ENCODE measurements at places on chromosomes 4 and X.
A peak's percentile ranks its signal among the peaks of the same experiment; 100 is the strongest.

- DNase-seq, result no peak
Observed at GRCh38 chr4:116949856-116950255, 135.5 kb downstream of the TRAM1L1 start.

GRCh38 chrX:74015379-74016019 lies 288.5 kb upstream of the ZCCHC13 start:
- peak; percentile 89 for DNase-seq

DNA sequence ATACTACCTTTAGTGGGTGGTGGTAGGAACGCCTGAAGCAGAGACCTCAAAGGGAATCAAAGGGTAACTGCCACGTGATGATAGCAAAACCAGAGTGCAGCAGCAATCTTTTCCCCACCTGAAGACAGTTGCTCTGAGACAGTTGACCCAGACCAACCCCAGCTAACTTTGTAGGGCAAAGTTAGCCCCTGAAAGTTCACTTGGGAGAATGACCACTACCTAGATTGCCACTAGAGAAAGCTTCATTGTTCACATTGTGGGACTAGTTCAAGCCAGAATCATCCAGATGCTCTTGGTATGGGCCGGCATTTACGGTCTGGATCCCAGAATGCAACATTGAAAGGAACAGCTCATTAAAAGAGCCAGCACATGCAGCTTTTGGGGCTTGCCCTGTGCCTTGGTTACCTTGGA lies 4.1 kb downstream of the SEPTIN6 start:
- no peak for DNase-seq

DNA sequence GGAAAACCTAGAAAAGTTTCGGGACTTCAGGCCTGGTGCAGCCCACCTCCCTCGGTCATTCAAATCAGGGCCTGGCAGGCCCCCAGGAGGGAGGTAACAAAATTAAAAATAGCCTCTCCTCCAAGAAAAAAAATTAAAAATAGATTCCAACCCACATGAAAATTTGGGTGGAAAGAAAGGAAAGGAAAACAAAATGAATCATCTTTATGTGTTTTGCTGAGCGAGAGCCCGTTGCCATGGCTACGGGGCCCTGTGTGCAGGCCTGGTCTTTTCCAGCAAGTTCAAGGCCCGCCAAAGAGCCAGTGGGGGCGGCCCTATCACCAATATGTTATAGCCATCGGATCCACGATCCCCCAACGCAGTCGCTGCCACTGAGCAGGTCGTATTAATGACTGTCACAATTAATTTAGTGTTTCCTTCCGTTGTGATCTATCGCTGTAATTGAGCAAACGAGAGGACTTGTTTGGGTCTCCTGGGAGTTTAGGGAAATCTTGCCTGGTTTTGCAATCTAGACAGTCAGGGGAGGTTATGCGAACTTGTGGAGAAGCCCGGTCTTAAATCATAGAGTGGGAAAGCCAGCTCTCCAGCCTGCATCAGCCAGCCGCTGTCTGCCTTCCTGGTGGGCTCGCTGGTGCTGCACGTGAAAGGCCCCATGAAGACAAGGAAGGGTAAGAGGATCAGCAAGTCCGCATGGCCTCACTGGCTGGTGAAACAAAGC lies 452.4 kb downstream of the BCOR start:
- DNase-seq, result peak; percentile 12

DNA sequence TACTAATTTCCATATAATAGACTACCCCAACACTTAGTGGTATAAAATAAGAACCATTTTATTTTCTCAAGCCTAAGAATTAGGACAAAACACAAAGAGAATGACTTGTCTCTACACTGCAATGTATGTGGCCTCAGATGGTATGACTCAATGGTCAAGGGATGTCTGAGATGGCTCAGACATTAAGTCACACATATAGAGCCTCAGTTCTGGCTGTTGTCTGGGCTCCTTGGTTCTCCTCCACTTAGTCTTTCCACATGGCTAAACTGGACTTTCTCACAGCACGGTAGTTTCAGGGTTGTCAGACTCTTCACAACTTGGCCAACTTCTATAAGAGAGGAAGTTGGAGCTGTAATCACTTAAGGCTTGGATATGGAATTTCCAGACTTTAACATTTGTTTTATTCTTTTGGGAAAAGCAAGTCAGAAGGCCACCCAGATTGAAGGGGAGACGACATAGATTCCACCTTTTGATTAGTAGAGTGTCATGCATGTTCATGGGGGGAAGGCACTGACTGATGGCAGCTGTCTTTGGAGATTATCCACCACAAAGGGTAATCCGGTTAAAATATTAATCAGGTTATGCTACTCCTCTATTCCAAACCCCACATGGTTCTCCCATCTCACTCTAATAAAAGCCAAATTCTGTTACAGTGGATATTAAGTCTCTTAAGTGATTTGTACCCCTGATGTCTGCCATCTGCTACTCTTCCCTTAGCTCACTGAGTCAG lies 9.4 kb downstream of the IL15 start:
- no peak for DNase-seq

GRCh38 chrX:35665311-35665710 lies 132.8 kb upstream of the MAGEB16 start:
- DNase-seq, result no peak

DNA sequence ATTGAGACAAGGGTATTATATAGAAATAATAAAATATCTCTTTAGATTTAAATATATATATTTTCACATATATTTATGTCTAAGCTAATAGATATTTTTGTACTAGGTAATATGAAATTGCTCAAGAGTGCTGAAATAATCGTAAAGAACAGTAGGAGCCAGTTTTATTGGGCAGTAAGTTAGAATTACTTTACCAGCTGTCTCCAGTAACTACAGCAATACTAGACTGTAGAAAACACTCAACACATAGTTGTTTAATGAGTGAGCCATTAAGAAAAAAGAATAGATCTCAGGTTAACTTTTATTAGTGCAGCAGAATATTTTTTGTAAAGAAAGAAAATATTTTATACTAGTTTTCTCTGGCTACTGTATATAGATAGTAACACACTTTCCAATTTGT lies 715.2 kb downstream of the TRIML1 start:
- DNase-seq, result no peak

- no peak for DNase-seq
Observed at GRCh38 chr4:128636906-128637305, 172.6 kb upstream of the JADE1 start.

DNA sequence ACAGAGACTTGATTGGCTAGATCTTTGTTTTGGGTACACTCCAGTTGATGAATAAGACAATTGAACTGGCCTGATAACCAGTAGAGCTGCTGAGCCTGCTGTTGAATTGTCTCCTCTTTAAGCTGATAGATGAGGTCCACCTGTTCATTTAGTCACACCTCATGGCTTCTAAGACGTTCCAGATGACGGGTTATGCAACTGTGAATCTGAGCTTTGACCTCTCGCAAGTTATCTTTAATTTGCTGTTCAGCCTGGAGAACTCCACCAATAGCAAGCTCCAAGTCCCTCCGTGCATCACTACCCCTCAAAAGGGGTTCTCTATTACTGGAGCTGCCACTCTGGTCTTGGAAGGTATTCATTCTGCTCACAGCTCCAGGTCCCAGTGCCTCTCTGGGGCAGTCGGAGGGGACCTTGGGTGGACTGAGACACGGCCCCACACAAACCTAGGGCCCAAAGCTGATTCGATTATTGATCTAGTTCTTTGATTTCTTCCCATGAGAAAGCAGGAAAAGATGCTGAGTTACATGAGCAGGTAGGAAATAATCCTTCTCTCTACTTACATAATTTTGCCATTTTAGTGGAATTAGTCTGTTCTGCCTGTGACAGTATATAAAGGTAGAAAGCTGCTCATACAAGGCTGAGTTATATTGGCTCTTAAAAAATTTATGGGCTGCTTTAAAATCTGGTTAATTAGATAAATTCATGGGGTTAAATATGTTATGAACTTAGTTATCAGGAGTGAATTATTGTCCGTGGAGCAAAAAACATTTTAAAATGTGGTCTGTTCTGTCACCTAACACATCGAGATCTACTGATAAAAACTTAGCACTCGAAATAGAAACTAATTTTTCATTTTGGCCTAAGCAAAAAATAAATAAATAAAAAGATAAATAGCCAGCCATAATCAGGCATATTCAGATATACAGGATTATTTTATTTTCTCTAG lies 6.8 kb downstream of the MMAA start:
- DNase-seq, result no peak

DNA sequence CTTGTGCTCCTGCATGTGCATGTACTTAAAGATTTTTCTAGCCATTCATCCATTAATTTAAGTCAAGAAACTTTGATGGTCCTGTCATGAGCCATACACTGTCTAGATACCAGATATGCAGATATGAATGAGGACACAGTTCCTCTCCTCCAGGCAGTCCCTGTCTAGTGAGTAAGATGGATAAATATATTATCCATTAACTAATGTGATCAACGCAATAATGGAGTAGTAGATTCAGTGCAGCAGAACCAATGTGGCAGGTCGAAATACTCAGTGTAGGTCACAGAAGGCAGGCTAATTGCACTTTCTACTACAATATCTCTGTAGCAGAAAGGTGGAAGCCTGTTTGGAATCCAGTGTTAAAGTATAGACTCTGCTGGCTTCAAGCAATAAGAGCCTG lies 112.5 kb downstream of the PCDH7 start:
- DNase-seq, result no peak

DNA sequence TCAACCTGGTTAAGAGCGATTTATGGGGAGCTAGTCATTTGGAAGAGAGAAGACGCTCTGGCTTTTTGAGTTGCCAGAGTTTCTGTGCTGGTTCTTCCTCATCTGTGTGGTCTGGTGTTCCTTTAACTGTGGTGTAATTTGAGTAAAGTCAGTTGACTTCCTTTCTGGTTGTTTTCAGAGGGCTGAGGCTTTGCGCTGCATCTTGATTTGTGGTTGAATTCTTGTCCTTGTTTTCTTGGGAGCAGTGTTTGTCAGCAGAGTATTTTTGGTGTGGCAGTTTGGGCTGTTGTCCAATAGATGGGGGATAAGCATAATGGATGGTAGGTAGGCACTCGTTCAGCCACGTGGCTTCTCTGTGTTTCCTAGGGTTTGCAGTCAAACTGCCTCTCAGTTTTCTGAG lies 2143.2 kb upstream of the TENM3 start:
- DNase-seq, result peak; percentile 75

DNA sequence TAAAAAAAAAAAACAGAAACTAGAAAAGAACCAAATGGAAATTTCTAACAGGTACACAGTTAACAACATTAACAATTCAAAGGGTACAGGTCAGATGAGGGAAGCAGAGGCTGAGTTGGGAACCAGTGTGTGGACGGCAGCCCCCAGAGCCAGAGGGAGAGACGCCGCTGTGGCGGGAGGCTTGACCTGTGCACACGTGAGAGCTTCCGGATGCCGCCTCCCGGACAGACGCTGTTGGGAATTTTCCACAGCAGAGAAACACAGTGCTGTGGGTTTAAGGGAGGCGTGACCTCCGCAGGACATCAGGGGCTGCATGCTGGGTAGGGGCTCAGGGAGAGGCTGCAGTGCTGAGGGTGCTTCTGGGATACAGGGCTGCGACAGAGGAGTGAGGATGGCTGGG lies 22.2 kb downstream of the TACC3 start:
- DNase-seq, result no peak

GRCh38 chrX:97132664-97133415 lies 249.1 kb downstream of the RPA4 start:
- no peak for DNase-seq

GRCh38 chr4:39976945-39977488 lies 694 bp downstream of the PDS5A start:
- peak; percentile 30 for DNase-seq

GRCh38 chr4:54095110-54095825 lies 4.7 kb upstream of the GSX2 start:
- DNase-seq, result no peak

GRCh38 chr4:186688150-186688943 lies 35.3 kb downstream of the FAT1 start:
- DNase-seq, result no peak

GRCh38 chr4:8940792-8941491 lies 69.3 kb upstream of the HMX1 start:
- DNase-seq, result peak; percentile 24

DNA sequence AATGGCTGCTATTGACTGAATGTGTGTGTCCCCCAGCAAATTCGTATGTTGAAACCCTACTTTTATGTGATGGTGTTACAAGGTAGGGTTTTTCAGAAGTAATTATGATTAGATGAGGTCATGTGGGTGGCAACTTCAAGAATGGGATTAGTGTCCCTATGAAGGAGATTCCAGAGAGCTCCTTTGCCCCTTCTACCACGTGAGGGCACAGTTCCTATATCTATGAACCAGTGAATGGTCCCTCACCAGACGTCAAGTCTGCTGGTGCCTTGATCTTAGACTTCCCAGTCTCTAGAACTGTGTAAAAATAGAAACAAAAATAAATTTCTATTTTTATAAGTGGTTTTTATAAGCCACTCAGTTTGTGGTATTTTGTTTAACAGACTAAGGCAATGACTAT lies 1137.6 kb upstream of the IGFBP7 start:
- DNase-seq, result peak; percentile 1

DNA sequence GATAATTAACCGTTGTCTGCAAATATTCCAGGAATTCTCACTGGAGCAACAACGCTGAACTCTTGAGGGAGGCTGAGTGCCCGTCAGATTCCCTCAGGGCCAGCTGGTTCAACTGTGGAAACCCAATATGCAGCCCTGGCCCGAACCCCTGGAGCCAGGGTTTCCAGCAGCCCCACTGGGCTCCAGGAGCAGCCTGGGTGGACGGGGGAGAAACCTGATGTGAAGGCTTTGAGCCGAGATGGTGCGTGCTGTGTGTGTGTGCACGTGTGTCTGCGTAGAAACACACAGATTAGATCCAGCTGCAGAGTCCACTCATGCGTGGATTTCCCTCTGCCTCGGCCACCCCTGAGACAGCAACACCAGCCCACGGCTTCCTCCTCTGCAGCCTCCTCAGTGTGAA lies 19.4 kb upstream of the SLC25A6 start:
- no peak for DNase-seq

DNA sequence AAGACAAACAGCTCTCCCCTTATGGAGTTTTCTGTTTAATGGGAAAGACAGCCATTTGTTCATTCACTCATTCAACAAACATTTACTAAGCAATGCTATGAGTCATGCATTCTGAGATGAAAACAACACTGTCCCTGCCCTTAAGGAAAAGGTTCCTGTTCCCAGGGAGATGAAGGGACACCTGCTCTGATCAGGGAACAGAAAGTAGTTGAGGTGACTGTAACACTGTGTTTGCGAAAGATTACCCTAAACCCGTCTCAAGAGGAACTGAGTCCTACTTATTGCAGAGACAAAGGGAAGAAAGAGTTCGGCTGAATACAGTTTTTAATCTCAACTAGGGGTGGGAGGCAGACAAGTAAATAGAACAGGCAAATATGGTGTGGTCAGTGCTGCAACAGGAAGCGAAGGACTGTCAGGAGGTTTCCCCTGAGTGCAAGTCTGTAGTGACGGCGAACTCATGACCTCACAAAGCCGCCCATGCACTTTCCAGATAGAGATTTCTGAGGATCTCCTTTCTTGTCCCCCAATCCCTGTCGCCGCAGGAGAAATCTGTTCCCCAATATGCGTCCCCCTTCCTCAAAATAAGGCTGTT lies 712 bp downstream of the STX18 start:
- DNase-seq, result peak; percentile 35

Data from KBM-7 (cell line).